Cortex of kidney (tissue), 1 donor: ENCODE measurements at places on chromosomes 5 and 9.

GRCh38 chr9:130458027-130458803 lies 13.5 kb downstream of the ASS1 start:
- DNase-seq = no peak

DNA sequence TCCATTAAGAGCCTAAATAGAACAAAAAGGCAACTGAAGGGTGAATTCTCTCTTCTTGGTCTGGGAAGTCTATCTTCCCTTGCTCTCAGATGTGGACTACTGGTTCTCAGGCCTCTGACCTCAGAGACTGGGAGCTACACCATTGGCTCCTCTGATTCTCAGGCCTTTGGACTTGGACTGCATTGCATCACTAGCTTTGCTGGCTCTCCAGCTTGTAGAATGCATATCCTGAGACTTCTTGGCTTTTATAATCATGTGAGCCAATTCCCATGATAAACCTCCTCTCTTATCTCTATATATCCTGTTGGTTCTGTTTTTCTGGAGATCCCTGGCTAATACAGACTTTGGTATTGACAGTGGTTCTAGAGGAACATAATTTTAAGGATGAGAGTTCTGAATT lies 89.8 kb downstream of the PSAT1 start:
- no peak for DNase-seq

- no peak for DNase-seq
These were observed 412.5 kb upstream of the POU5F2 start for GRCh38 chr5:94153736-94154450.

DNA sequence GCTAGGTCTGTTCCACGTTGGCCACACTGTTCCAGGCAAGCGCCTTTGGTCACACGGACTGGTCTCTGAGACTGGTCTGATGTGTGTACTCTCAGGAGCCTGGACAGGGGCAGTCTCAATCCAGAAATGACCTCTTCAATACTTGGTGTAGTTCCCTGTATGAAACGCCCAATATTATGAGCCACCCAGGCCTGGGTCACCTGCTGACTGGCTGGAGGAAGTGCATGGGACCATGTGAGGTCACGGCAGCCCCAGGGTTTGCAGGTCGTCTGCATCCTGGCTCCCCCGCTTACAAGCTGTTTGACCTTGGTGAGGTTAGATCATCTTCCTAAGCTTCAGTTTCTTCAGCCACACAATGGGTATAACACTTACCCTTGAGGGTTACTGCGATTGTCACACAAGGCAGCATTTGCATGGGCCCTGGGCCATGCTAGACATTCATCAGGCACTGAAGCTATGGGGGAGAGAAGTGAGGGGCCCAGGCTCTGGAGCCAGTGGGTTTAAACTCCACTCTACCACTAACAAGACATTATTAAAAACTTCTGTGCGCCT lies 5.2 kb upstream of the GRHPR start:
- no peak for DNase-seq

DNA sequence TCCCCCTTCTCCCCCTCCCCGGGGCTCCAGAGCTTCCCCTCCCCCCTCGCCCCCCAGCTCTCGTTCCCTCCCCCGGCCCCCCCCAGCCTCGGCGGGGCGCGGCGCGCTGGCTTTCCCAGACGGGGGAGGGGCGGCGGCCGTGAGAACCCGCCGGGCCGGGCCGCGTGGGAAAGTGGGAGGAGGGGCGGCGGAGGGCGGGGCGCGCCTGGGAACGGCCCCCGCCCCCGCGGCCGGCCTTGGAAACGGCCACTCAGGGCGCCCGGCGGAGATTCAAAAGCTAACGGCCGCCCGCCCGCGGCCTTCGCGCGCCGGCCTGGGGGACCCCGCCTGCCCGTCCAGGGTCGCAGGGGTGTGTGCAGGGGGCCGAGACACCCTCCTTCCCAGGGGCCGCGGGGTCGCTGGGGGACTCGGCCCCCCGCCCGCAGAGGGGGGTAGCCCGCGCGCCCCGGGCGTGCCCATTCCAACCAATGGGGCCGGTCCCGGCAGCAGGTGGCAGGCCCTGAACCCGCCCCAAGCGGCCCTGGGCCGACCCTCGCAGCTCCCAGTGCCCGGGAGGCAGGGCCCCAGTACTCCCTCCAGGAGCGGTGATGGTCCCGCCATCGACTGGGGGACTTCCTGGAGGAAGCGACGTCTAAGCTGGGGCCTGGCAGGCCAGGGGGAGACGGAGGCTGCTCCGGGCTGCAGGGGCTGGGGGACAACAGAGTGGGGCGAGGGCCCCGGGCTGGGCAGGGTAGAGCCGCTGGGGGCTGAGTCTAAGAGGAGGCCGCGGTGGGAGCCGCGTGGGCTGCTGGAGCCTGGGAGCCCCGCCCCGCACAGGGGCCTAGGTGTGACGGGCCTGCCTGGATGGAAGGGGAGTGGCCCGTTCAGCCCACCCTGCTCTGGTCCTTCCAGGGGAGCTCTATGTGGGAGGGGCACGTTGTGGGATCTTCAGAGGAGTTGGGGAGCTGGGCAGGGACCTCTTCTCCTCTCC lies 14.2 kb upstream of the NRARP start:
- no peak for DNase-seq

GRCh38 chr5:113124914-113125313 lies 148.3 kb downstream of the DCP2 start:
- DNase-seq = no peak

DNA sequence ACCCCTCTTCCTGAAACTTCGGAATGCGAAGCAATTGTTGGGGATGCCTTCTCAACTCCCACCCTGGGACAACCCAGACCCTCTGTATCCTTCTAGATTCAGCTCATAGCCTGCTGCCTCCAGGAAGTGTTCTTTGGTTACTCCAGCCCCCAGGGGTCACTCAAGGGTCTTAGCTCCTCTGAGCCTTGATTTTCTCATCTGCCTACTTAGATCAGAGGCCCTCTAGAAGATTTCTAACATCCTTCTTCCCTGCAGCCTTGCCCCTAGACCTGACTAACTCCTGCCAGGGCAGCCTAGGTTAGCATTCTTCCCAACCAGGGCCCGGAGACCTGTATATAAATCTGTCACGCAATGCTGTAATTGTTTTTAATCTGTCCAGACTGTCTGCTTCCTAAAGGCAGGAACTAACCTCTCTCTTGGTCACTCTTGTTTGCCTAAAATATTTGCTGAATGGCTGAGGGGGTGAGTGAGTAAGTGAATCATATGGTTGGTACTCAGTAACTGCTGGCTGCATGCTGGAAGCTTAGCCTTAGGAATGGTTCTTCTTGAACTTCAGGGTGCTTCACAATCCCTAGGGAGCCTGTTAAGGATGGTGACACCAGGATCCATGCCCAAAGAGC lies 8.2 kb downstream of the GALNT10 start:
- no peak for DNase-seq

GRCh38 chr9:34929506-34930102 lies 28.5 kb upstream of the PHF24 start:
- no peak for DNase-seq

- DNase-seq = no peak
These were observed 2.1 kb upstream of the SCAI start for GRCh38 chr9:125145425-125145824.

GRCh38 chr9:116450378-116451139 lies 236.5 kb upstream of the TRIM32 start:
- DNase-seq = no peak

GRCh38 chr9:94804316-94804715 lies 77.8 kb downstream of the AOPEP start:
- no peak for DNase-seq

GRCh38 chr5:78561261-78561660 lies 87.3 kb downstream of the LHFPL2 start:
- DNase-seq = no peak

GRCh38 chr9:133335924-133336811 lies at the start of gene SURF6:
TSS of gene SURF6 (minus strand) at chr9:133336188. CDS start at chr9:133336132, 56 bp downstream.
- peak; percentile 78 for DNase-seq

GRCh38 chr5:43233946-43234345 lies 41.9 kb downstream of the NIM1K start:
- DNase-seq = no peak

DNA sequence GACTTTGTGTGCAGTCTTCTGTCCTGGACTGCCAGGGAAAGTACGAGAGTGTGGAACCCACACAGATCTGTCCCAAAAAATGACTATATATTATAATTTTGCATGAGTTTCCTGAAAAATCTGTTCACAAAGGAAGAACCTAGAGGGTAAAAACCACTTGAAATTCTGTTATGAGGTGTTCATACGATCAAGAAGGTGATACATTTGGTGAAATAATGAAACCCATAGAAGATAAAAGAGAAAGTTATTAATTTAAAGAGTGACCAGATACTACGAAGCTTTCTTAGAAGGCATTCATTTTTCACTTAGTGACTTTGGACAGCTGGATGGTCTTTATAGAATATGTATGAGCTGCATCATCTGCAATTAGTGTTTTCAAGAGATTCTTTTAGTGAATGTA lies 32.9 kb downstream of the SLC12A2 start:
- DNase-seq = no peak

DNA sequence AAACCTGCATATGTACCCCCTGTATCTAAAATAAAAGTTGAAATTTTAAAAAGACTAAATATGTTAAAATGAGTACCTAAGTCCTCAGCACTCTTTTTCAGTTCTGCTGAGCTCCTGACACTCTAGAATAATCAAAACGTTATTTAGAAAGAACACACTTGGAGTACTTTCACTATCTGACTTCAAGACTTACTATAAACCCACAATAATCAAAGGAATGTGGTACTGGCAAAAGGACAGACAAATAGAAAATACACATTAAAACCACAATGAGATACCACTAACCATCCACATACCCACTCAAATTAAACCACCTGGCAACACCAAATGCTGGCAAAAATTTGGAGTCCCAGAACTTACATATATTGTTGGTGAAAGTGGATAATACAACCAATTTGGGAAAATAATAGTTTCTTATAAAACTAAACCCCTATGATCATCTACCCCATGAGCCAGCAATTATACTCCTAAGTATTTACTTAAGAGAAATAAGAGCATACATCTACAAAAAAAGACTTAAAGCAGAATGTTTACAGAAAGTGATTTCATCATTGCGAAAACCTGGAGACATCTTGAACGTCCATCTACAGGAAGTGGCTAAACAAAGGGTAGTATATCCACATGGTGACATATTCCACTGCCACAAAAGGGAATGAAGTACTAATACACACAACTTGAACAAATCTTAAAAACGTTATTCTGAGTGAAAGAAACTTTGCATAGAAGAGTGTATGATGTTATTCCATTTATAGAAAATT lies 12.8 kb upstream of the PRSS3 start:
- DNase-seq = no peak

DNA sequence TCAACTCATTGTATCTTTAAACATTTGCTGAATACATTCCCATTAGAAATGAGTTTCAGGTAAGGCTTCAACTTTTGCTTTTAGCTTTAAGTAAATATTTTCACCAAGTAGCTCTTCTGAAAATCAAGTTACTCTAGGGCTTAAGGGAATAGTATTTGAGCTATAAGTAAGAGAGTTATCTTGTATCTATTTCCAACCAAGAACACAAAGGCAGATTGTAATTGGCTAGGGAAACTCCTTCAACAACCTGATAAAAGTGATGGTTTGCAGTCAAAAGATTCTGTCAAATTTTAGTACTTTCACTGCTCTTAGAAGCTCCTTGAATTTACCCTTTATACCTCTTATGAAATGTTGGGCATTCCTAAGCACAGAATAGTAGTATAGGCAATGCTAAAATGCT lies 13.0 kb downstream of the ELL2 start:
- DNase-seq = no peak

GRCh38 chr5:176944268-176944667 lies 45.1 kb upstream of the HK3 start:
- DNase-seq = no peak

DNA sequence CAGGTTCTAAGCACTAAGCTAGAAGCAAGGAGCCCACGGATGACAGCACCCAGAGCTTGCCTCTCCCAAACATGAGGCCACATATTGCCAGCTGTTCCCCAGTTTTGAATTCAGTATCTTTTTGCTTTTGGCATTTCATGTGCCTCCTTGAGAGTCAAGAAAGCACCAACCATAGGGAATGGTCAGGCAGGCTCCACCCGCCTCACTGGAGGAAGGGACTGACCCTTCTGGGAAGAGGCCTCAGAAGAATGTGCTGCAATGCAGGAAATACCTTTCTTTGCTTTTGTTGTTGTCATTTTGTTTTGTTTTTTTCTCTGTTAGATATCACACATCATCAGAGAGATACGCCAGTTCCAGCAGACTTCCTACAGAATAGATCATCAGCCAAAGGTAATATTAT lies 13.7 kb upstream of the CKMT2 start:
- DNase-seq = no peak

DNA sequence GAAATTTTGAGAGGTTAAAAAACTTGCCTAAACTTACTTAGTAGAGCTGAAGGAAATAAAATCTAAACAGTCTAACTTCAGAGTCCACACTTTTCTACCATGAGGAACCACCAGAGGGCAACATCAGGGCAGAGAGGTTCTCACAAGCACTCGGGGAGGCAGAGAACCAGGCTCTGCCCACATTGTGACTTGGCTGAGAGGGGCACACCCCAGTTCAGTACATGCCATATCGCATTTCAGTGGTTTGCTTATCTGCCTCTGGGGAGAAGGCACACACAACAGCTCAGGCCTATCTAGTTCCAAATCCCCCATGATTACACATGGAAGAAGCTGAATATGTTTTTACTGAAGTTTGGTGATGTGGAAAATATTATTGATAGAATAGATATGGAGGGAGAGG lies 49.2 kb downstream of the EQTN start:
- DNase-seq = no peak

GRCh38 chr5:172939071-172939470 lies 20.2 kb upstream of the RPL26L1 start:
- DNase-seq = no peak

DNA sequence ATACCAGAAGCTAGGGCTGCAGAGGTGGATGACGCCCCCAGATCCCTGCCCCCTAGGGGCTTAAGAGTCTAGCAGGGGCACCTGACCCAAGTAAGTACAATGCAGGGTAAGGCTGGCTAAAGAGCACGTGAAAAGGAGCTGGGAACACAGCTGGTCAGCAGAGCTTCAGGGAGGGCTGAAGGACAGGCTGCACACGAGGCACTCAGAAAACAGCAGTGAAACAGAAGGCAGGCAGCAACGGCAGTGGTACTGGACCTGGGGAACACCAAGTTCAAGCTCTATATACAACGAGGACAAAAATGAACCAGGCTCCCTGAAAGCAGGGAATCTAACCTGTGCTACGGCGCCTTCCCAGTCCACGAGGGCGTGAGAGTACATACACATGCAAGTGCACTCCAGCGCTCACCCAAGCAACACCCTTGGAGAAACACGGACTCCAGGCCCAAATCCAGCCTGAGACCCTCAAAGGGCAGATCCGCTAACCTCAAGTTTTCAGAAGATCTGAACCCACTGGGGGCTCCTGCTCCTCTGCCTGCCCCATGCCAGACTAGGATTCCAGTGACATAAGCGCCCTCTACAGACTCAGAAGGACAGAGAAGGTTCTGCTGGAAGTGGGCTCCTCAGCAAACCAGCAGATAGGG lies 57.4 kb downstream of the PSMB7 start:
- DNase-seq = no peak

- no peak for DNase-seq
These were observed 1229.5 kb upstream of the CDH6 start for GRCh38 chr5:29963956-29964355.
